Heart left ventricle (tissue), 16 donors: ENCODE measurements at places on chromosomes 1 and 21. TPM values are rescaled to one million over a fixed set of nuclear protein-coding genes. Genes with fewer than 3 reads are reported as not detected.
A peak's percentile ranks its signal among the peaks of the same experiment; 100 is the strongest.

Gene NTMT2
- polyA plus RNA-seq = 1.1 TPM

Gene EVA1B
- polyA plus RNA-seq = 13.6 TPM

Gene GGPS1
- polyA plus RNA-seq = 29.7 TPM

- DNase-seq = no peak
Measured at GRCh38 chr1:217106231-217106901, 383.1 kb upstream of the ESRRG start.

GRCh38 chr21:17506951-17507350 lies 5.9 kb upstream of the CXADR start:
- DNase-seq = no peak

DNA sequence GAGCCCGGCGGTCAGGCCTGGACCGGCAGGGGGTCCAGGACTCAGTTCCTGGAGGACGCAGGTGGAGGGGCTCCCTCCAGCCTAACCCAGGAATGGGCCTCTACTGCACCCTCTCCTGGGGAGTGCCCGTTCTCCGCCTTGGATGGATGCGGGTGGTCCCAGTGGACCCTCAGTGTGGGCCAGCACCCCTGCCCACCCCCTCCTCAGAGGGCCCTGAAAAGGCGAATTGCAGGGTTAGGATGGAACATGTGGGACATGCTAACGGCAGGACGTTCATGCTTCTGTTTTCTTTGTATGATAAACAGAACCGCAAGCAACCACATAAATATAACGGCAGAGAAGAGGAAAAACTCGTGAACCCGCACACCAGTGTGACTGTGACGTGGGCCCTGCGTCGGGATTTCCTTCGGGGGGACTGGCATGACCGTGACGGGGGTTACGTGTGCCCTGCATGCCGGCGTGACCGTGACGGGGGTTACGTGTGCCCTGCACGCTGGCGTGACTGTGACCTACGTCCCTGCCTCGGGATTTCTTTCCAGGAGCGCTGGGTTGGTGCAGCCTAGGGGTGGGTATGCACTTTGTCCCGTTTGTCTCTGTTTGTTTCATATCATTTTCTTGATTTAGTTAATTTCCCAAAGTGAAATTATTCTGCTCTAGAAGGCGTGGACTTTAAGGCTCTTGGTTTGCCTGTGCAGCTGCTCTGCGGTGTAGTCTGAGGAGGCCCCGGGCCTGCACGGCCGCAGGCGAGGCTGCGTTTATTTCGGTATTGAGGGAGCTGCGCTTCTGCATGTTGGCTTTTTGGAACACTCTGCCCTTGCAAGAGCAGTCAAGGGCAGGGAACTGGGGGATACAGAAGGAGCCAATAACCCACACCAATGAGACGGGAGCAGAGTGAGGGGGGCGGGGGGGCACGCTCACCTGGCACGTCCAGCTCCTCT lies 3.1 kb downstream of the FTCD start:
- DNase-seq = peak; percentile 13

DNA sequence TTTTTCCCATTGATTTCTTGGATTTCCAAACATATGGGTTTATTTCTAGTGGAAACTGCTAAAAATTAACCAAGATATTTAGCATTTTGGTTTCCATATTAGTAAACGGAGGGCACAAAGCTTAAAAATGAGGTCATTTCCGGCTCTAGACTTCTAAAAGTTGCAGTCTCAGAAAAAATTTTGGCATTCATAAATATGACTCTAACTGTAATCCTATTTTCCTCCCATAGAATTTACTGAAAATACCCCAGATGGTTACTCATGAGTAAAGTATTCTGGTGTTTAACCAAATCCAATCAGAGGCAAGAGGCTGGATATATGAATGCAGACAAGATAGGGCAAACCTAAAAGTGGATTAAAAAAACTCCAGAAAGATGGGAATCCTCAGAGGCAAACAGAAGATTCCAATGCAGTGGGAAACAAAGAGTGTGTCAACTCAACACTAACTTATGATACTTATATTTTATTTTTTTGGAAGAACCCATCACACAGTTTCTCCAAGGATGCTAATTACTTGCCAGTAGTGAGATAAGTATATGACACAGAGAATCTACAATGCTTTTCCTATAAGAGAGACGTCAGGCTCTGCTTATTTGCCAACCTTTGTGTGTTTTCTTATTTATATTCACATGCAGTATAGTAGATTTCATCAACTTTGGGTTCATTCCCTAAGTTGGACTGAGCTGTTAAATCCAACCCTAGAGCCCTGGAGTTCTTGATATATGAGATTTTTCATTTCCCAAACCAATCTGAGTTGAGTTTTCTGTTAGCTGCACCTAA lies 90.1 kb upstream of the BCL10 start:
- no peak for DNase-seq

GRCh38 chr1:62800281-62800680 lies 16.3 kb downstream of the ATG4C start:
- no peak for DNase-seq

DNA sequence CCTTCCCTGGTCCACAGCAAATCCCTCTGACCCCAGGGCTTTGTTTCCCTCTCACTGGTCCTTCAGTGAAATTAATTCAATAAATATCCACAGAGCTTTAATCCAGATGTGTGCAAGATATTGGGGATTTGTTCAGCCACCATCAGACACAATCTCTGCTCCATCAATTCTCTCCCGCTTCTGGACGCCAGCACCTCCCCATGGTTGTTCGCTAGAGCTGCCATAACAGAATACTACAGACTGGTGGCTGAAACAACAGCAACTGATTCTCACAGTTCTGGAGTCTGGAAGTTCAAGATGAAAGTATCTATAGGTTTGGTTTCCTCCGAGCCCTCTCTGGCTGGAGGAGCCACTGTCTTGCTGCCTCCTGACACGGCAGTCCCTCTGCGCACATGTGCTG lies 303.9 kb downstream of the SMYD3 start:
- DNase-seq = no peak

DNA sequence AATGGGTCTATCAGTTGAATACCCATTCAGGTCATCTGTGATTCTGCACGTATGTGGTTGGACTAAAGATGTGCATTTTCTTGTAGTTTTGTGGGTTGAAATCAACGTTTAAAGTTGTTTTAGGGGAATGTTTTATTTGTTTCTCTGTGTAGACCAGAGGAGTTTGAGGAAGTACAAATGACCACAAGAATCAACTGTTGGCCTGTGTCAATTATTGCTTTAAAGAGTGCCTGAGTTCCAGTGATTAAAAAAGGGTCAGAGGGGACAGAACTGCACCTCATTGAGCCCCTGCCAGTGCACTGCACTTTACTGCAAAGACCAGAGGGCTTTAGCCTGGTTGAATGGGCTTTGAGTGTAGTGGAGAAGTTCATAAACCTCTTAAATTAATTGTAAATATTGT lies 190.3 kb downstream of the VPS13D start:
- DNase-seq = no peak

DNA sequence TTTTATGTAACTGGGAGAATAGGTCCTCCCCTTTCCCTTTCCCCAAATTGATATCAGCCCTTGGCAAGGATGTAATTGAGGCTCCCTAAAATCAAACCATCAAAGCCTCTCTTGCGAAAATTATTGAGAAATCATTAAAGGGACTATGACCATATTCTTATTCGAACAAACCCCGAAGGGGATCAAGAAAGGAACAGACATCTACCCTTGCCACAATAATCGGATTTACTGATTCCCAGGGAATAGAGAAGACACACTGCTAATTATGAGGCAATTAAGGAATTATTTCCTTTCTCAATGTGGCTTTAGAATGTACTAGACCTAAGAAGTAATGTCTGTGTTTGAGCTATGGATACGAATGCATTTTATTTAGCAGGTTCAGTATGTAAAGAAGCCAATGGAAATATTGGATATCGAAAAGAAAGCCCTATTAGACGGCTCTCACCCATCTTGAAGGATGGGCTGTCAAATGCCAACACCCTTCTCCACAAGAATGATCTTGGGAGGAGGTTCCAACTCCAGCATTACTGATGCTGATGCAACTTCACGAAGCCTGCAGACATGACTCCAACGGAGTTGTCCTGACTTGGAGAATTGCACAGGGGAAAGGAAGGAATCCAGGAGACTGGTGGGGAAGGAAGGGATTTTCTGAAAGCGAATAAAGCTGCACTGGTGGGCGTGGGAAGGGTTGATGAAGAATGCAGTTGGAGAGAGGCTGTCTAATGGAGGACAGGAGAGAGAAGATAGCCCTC lies 11.6 kb upstream of the PTPRF start:
- DNase-seq = no peak

DNA sequence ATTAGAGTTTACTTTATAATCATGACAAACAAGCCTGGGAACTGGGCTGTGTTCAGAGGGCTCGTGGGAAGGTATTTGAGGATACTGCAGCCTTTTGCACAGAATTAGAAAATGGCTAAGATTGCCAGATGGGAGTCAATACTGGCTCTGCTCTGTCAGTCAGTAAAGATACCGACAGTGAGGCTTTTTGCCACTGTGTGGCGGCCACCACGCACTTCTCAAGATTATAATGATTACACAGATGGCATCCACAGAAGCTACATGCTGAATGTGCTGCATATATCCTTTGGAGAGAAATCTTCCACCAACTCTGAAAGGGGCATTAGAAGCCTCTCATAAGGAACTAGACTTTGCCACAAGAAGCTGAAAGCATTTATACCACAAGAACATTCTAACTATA lies 213.4 kb upstream of the PTBP2 start:
- DNase-seq = no peak

GRCh38 chr1:86487131-86487810 lies 18.5 kb downstream of the CLCA1 start:
- peak; percentile 66 for DNase-seq

GRCh38 chr1:93087532-93087931 lies 8.4 kb downstream of the MTF2 start:
- DNase-seq = no peak

DNA sequence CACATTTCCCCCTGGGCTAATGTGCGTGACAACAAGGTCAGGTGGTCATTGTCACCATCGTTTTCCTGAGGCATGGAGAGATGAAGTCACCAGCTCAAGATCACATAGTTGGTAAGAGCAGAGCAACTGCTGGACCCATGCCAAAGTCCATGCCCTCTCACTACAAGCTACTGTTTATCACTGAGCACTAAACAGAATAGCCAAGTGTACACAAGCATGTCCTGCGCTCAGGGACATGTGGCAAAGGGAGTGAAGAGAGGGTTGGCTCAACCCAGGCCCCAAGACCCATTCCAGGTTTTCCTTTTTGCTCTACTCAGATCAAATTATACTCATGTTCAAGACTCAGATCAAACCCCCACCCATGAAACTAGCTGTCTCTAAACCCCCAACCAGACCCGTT lies 20.8 kb downstream of the LRRC52 start:
- no peak for DNase-seq

- no peak for DNase-seq
Measured at GRCh38 chr1:159205225-159205624, 550 bp downstream of the ACKR1 start.

DNA sequence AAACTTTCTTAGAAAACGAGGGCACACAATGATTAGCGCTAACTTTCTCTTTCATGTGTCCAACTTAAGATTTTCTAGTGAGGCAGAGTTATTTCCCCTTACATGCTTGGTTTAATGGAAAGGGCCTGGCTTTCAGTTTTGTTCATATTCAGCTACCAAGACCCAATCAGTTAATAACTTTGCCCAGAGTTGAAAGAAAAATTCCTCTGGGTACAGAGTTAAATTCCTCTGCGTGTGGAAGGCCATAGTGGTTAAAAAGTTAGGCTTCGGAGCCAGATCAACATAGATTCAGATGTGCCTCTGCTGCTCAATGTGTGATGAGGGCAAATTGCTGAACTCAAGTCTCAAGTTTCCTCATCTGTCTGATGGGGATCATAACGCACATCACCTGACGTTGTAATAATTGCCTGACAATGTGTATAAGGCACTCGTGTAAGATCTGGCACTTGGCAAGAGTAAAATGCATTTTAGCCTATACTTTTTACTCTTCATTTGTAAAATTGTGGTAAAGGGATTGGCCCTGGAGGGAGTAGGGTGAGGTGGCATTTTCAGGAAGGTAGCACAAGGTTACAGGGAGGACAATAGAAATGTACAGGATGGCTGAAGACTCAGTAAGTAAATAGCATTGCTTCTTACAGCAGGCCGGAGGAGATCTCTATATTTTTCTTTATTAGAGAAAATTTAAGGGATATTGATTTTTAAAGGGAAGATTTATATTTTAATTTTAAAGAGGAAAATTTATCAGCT lies 103.4 kb downstream of the ROR1 start:
- DNase-seq = no peak

- DNase-seq = no peak
Measured at GRCh38 chr1:224644553-224645154, 28.5 kb downstream of the CNIH3 start.

DNA sequence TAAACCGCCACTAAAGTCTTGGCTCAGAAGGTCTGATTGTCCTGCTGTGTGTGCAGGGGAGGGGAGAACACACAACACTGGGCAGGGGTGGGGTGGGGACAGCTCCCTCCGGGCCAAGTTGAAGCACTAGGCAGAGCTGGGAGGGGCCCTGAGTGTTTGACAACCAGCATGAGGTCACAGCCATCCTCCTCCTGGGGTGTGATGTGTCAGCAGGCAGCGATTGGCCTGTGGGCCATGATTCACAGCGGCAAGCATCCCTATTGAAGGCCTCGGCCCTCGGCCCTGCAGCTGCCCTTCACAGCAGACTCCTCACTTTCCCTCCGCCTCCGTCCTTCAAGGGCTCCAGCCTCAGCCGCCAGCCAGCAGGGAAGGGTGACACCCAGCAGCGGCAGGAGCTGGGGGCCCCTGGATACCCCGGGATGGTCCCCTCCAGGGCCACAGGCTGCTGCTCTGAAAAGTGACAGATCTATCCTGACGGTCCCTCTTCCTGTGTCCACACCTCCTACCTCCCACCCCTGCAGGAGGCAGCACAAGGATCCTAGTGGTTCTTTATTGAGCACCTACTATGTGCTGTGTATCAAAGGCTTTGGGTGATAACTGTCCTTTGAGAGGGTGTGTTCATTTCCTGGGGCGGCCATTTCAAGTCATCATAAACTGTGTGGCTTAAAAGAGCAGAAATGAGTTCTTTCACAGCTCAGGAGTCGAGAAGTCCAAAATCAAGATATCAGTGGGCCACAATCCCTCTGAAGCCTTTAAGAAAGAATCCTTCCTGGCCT lies 66.0 kb upstream of the SLC25A33 start:
- DNase-seq = peak; percentile 81

DNA sequence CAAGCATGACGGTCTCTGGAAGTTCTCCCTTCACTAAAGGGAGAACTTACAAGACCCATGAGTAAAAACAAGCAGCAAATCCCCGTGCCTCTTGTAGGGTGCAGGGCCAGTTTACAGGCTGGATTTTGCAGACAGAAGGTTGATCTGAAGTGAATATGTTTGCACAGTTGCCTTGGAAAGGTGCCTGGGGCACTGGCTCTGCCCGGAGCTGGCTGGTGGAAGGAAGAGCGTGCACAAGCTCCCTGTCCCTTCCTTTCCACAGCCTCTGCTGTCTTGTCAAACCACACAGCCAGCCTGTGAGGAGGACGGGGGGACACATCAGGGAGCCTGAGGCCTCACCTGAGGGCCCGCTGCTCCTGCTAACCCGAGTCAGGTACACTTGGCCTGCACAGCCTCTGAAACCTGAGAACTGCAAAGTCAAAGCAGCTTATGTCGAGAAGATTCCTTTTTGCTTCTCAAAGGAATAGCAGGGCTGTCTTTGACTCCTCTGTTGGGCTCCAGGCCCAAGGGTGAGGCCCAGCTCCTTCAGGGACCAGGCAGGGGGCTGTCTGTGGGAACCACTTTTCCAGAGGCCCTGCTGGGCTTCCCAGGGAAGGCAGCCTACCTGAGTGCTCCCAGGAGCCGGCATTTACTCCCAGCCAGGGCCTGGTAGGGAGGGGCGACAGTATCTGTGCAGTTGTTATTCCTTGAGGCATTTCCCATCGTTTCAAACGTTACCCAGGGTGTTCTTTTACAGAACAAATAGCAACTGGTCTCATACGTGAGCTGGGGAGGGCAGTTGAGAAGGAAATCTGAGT lies 251.5 kb downstream of the SIPA1L2 start:
- DNase-seq = no peak

GRCh38 chr21:41477641-41478318 lies 30.2 kb downstream of the TMPRSS2 start:
- DNase-seq = no peak
